ENCODE measurements at places on chromosomes 3 and 15.
A peak's percentile ranks its signal among the peaks of the same experiment; 100 is the strongest.

- peak; percentile 1 for ATAC-seq
Measured at GRCh38 chr3:15294929-15295328, 37.5 kb downstream of the SH3BP5 start.

DNA sequence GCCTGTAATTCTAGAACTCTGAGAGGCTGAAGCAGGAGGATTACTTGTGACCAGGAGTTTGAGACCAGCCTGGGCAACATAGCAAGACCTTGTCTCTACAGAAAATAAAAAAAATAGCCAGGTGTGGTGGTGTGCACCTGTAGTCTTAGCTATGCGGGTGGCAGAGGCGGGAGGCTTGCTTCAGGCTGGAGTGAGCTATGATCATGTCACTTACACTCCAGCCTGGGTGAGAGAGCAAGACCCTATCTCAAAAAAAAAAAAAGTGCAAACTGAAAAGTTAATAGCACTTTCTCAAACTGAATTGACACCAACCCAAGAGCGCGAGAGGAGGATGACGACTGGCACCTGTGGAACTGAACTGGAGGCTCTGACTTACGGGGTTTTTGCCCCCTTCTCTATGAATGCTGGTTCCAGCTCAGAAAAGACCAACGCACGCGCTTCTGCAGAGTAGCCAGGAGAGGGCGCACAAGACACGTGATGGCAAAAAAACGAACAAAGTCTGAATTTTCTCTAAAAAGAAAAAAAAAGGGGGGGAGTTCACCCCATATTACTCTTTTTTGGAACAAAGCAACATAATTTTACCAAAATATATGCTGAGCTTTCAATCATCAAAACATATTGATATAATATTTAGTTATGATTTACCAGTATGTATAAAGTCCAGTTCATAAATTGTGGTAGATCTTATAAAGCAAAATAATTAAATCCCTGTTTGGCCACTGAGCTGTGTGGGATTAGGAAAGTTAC lies 23.7 kb downstream of the CFAP92 start:
- no peak for ATAC-seq

DNA sequence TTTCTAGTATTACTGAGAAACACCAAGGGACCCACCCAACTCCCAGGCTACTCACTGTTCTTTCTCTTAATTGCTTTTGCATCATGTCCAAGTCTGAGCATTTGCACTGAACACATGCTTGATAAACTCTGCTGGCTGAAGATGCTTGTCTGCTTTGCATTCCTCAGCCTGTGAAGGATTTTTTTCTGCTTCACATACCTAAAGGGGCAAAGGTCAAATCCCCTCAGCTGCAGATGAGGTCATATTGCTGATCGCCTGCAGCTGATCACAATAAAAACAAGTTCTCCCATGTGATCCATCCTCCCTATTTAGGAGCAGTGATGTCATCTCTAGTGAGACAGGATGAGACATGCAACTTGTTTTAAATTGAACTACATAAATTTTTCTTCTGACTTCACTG lies 84.6 kb upstream of the DCBLD2 start:
- ATAC-seq, result no peak

- ATAC-seq, result no peak
Measured at GRCh38 chr15:91784973-91785709, 68.4 kb upstream of the SLCO3A1 start.

- ATAC-seq, result peak; percentile 93
Measured at GRCh38 chr3:15361494-15362214, 29.3 kb upstream of the SH3BP5 start.

DNA sequence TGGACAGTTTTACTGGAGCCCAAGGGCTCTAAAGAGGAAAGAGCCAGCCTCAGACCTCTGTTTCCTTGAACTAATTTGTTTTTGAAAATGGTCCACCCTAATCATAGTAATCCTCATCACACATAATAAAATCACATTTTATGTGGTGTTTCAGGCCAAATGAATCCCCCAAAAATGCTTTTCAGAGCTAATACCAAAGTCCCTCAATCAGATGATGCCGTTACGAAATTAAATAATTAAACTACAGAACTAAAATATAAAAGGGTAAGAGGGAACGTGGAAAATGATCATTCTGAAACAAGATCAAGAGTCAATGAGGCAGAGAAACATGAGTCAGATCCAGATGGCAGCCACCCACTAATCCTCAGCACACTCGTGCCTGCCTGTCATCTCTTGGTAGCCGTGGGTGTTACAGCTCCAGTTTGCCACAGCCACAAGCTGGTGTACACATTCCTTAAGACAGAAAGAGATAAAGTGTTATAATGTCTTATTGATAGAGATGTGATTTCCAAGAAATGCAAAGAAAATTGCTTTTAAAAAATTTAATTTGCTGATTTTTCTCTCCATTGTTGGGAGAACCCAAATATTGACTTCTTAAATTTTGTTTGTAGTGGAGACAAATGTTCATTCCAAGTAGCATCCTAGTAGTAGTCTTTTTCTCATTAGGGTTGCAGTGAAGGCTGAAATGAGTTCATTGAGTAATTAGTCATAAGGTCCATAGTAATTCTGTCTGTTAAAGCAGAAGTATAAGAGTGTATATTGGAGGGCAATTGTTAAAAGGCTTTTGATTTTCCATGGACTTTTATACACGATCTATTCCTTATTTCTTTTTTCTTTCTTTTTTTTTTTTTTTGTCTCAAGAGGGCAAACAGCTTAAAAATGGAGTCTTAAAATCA lies 104.2 kb downstream of the AGBL1 start:
- no peak for ATAC-seq

DNA sequence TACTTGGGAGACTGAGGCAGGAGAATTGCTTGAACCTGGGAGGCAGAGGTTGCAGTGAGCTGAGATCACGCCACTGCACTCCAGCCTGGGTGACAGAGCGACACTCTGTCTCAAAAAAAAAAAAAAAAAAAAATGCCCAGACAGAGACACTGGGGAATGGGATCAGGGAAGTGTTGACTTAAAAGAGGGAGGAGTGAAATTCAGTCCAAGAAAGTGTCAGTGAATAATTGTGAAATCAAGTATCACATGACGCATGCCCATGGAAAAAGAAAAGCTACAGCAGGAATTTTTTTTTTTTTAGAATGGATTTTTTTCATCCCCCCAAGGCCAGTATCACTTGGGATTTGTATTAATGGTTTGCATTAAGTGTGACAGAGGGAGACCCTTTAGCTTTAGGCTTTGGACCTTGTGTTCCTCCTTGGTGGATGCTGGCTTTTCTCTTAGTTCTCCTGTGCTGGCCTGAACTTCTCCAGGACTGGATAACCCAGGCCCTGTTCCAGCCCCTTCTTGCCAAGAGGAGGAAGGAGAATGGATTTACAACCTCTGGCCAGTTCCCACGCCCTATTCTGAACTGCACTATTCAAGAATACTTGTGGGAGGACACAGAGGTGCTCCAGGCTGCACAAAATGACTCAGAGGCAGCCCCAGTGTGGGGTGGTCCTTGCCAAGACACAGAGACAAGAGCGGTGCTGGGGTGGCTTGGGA lies 36.7 kb upstream of the ZNF774 start:
- no peak for ATAC-seq

Data from stimulated activated memory B cell treated with anti-CD40 and anti-IgM and Interleukin-4, amounts not matched to agents 10 μg/mL and 1 μg/mL and 100 μg/mL, for 72 hours (primary cell).